ENCODE measurements at places on chromosomes 13 and 19.

- no peak for DNase-seq
Observed at GRCh38 chr13:47545201-47546024, 455.7 kb downstream of the SUCLA2 start.

- no peak for DNase-seq
Observed at GRCh38 chr13:113585896-113586295, 1.3 kb downstream of the TFDP1 start.

DNA sequence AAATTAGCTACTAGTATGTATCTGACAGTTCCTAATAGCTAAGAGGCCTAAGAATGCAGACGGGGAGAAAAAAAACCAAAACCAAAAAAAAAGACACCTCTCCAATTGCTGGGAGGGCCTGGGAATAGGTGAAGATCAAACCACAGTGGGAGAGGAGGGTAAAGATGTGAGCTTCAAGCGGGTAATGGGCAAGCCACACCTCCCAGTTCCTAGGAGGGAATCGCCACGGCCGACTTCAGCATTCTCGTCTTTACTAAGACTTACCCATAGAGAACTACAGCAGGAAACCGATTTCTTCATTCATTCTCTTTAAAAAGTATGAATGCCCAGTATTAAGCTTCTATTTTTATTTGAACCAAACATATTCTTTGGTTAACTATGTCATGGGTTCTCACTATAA is 5.6 kb upstream of the EEF1AKMT1 start:
- peak; percentile 37 for DNase-seq

GRCh38 chr13:20547479-20547908 is 19.5 kb upstream of the IFT88 start:
- no peak for DNase-seq

GRCh38 chr13:65638572-65639168 is 1591.5 kb downstream of the PCDH9 start:
- peak; percentile 72 for DNase-seq
